Cortex of kidney (tissue), 1 donor: ENCODE measurements at places on chromosomes 12 and 14.

DNA sequence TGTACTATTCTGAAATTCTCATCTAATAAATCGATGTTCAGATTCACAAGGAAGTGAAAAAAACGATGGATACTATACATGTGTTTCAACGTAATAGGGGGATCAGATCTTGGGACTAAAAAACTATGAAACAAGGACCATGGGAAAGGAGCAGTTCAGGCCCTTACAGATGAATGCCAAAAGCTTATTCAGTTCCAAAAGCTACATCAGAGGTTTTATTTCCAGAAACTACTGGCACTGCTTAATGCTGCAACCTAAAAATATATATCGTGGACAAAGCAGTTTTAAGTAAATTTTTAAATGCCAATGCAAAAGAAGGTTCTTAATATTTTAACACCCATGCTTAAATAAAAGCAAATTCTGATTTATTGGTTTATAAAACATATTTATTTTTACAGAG is 38.5 kb downstream of the LRIG3 start:
- DNase-seq = no peak

GRCh38 chr12:32230613-32230993 is 124.0 kb downstream of the BICD1 start:
- DNase-seq = no peak

DNA sequence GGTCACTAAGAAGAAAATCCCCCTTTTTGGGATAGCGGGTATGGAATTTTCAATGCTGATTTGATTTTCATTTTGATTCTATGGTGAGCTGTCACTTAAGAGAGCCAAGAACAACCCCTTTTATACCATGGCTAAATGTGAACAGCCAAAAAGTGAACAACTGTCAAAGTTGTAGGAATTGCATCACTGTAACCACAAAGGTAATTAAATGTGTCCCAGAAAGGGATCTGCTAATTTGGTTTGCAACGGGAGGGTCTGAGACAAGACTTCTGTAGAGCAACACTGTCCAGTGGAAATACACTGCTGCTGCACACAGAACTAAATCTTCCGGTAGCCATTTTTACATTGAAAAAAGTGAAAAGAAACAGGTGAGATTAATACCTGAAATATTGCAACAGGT is 14.6 kb downstream of the CHST11 start:
- DNase-seq = no peak

DNA sequence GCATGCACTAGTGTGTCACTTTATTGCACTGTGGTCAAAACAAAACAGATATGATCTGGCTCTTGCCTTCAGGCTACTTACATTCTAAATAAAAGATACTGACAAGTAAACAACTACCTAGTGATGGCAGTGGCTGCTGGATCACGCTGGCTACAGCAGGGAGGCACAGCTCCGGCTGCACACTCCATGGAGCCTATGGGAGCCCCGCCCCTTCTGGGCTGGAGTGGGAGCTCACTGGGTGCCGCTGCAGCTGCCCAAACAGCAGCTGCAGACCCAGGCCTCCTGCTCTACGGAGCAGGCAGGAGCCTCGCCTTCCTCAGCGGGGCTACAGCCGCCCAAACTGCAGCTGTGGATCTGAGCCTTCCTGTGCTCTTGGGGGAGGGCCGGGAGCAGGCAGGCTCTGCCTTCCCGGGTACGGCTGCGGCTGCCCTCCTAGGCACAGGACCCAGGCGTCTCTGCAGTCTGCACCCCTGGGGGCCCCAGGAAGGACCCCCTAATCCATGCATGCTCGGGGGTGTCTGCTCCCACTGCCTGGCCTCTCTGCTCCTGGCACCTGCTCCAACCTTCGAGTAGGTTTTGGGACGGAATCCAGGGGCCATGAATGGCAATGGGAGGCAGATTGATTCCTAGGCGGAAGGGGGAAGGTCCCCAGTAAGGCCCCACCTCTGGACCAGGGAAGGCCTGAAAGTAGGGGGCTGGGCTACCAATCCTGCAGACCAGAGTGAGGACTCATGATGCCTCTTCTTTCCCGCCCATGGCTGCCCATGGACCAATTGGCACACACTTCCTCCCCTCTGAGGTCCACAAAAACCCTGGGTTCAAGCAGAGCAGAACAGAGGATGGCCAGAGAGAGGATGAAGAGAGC is 253.1 kb downstream of the ANO6 start:
- DNase-seq = no peak

DNA sequence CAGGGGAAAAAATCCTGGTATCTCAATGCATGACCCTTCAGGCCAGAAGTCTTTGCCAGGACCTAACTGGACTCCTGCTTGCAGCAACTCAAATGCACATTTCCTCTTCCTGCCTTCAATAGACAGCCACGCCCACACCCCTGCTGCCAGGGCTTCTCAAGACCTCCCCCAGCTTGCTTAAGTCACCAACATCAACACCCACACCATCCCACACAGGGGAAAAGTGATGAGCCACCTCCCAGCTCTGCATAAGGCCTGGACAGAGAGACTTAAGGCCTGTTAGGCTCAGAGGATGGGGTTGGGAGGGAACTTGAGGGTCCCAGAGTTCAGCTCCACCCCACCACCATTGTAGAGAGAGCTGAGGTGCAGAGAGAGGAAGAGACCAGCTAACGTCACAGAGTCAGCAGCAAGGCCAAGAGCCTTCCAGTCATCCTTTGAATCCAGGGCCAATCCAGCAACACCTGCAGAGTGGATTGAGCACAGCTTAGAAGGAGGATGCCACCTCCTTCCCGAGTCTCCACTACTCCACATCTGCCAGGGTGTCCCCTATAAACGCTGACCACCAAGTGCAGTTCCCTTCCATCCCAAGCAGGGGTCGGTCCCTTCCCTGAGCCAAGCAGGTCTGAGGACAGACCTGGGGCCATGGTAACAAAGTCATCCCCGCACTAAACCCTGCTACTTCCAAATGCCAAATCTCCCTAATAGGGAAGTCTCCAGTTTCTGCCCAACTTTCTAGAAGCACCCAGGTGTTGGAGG is 50.0 kb downstream of the KDM2B start:
- DNase-seq = no peak

DNA sequence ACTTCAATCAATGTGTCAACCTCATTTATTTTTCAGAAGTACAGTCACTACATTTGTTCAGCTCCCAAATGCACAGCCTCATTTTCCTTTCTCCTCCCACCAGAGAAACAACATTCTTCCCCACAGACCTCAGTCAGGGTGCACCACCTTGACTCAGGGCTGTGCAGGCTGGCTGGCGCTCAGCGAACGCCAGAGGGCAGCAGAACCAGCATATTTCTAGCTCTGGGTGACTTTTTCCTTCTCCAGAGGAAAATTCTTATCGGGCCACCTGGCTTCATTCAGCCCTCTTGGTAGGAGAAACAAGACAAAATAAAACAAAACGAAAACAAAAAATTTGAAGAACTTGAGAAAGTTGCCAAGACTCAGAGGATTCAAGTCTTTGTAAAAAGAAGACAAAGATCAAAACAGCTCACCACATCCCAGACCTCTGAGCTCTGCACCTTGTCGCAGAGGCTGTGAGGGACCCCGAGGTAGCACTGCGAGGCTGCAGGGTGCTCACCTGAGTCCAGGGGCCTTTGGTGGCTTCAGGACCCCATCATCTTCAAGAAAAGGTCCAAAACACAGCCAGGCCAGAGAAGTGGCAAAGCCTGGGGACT is 33.7 kb downstream of the PAH start:
- DNase-seq = no peak

DNA sequence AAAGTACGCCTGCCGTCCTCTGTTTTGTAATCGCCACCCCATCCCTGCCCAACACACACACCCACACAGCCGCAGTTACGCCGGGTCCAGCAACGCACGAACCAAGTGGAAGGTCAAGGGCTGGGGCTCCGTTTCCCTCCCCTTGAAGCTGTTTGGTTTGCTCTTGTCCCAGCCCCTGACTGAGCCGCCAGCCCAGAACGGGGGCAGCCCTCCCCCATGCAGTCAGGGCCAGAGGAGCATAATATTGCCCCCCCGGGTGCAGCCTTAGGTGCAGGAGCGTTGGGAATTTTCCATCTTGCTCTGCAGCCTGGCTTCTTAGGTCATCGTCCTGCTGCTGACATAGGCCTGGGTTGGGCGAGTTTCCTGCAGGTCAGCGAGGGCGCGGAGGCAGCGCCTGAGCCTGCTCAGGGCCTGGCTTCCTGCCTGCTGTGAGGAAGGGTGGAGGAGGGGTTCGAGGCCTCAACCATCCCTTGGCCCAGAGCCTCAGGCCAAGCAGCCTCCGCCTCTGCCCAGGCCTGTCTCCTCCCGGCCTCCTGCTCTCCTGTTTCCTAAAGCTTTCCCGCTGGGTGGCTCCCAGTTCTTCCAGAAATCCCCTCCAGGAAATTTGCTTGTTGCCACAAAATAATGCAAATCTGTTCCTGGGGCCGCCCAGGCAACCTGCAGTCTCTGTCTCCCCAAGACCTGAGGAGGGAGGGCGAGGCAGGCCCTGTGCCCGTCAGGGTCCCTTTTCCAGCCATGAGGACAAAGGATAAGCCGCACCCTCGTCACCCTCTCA is 44.5 kb downstream of the PSMA6 start:
- peak; percentile 62 for DNase-seq

DNA sequence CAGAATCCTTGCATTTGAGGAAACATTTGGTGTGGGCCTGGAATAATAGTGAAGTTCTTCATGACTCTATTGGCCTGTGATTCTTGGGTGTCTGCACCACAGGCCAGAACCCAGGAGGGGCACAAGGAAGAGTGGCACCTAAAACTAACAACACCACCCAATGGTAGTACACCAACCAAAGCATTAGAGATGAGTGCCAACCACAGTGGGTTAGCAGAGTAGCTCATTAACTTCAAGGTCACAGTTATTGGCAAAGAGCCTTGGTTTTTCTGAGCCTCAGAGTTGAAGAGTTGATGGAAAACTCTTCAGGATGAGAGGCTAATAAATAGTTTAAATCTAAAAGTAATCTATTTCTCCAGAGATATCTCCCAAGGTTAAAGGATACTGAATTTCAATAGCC is 57.0 kb downstream of the HELB start:
- no peak for DNase-seq

GRCh38 chr12:104763168-104763805 is 194.8 kb downstream of the SLC41A2 start:
- DNase-seq = no peak

DNA sequence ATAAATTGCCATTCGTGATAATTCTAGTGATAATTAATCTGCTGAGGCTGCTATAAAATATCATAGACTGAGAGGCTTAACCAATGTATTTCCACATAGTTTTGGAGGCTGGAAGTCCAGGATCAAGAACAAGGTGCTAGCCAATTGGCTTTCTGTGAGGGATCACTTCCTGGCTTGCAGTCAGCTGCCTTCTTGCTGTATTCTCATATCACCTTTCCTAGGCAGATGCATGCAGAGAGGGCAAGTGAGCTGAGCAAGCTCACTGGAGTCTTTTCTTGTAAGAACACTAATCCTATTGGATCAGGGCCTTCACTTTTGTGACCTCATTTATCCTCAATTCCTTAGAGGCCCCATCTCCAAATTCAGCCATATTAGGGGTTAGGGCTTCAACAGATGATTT is 640.7 kb downstream of the DIO2 start:
- DNase-seq = no peak

DNA sequence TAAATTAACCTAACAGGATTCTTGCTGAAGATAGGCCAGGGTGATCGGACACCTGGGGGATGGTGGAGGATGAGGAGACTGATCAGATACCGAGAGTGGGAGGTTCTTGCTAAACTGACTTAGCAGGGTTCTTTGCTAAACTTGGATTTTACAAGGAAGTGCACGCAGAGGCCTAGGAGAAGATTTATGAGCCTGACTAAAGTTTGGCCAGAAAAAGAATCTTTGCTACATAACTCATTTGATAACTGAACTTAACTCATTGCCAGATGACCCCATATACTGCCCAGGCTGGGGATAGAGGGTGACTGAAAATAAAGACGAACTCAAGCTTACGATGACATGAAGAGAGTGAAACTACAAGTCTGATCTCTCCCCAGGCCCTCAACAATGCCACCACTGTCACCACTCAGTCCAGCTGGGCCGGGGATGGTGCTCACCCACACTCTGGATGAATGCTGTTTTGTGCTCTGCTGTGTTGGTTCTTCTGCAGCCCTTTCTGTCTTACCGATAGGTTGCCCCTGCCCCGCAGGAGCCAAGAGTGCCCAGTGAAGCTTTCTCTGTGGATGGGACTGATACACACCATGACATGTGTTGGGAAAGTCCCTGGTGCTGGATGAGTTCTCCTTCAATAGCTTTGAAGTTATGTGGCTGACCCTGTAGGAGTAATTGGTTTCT is 29.0 kb downstream of the PPFIBP1 start:
- no peak for DNase-seq

DNA sequence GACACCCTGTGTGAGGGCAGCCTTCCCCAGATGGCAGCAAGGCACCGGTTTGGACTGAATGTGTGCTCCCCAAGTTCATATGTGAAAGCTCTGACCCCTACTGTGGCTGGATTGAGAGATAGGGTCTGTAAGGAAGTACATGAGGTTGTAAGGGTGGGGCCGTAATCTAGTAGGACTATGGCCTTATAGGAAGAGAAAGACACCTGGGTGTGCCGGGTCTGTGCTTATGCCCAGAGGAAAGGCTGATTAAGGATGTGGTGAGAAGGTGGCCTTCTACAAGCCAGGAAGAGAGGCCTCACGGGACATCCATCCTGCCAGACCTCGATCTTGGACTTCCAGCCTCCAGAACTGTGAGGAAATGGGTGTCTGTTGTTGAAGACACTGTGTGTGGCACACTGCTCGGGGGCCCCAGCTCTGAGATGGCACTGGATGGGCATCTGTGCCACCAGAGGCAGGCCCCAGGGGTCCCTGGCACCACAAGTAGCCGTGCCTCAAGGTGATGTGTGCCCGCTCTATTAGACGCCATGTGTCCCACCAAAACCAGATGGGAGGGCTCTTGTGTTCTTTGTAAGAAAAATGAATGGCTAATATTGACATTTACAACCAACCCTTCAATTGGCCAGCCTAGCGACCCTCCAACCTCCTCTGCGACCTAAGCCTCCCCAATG is 22.0 kb downstream of the FGF6 start:
- no peak for DNase-seq

DNA sequence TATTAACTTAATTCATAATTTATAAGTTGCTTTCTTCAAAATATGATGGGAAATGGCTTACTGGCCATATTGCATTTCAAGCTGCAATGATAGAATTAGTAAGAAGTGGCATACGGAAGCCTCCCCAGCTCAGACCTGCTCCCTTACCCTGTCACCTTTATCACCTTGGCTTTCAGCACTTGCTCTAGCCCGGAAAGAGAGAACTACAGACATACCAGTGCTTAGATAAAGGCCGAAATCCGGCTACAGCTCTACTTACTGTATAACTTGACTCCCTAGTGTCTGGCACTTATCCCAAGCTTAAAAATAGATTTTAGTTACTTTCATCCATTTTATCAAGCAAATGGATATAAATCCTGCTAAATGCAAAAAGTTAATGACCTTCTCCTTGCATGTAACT is 42.5 kb downstream of the PKP2 start:
- no peak for DNase-seq

DNA sequence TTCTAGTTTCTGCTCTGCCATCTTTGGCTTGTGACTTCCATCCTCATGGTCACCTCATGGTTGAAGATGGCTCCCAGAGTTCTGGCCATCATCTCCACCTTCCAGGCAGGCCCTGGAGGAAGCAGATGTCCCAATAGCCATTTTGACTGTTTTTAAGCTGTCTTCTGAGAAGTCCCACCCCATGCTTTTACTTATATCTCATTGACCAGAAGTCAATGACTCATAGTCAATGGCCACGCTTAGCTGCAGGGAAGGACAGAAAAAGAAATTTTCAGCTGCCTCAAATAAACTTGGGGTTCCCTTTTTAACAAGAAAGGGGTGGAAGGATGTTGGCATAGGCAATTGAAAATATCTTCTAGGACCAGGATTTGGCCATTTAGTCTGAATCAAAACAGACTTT is 168.1 kb downstream of the AACS start:
- no peak for DNase-seq
